CD4-positive, alpha-beta memory T cell (primary cell): ENCODE measurements at places on chromosomes 1 and 21.

- no peak overlapping the region for H3K4me3 ChIP-seq
- no peaks in the 10 kb centered on the region for H3K27me3 ChIP-seq
- H3K36me3 ChIP-seq = no peaks in the 10 kb centered on the region
- DNase-seq = no peak
- H3K27ac ChIP-seq = no peak overlapping the region
These were observed 143.2 kb downstream of the MIS18A start for GRCh38 chr21:32135401-32136363.

DNA sequence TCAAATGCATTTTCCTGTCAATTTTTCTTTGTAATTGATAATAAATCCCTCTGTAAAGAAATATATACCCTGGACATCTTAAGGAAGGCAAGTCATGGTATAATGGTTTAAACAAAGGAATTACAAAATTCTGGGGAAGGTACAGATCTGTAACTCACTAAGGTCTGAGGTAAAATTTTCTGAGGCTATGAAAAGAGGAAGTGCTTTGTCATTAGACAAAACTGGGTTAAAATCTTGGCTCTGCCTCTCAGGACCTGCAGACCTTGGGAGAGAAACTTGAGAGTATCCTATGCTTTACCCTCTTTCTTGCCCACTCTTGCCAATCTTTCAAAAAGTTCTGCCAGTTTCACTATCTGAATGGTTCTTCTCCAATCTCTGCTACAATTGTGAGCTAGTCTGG, 26.8 kb upstream of the BEND5 start:
- DNase-seq = no peak
- no peak overlapping the region for H3K4me3 ChIP-seq
- no peak overlapping the region for H3K27ac ChIP-seq
- no peaks in the 10 kb centered on the region for H3K27me3 ChIP-seq
- no peaks in the 10 kb centered on the region for H3K4me1 ChIP-seq

- no peaks in the 10 kb centered on the region for H3K27me3 ChIP-seq
- no peaks in the 10 kb centered on the region for H3K4me1 ChIP-seq
- H3K36me3 ChIP-seq = no peaks in the 10 kb centered on the region
- no peak overlapping the region for H3K4me3 ChIP-seq
These were observed 29.6 kb downstream of the CLIC6 start for GRCh38 chr21:34698270-34699015.

DNA sequence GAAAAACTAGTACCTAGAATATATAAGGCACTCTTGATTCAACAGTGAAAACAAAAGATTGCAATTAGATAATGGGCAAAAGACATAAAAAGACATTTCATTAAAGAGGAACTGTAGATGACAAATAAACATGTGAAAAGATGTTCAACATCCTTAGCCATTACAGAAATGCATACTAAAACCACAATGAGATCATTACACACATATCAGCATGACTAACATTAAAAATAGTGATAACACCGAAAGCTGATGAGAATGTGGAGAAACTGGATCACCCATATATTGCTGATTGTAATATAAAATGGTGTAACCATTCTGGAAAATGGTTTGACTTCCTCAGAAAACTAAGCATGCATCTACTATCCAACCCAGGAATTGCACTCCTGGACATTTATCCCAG, 340.3 kb downstream of the SEC16B start:
- no peaks in the 10 kb centered on the region for H3K36me3 ChIP-seq
- no peak overlapping the region for H3K27ac ChIP-seq
- no peaks in the 10 kb centered on the region for H3K27me3 ChIP-seq
- no peak for DNase-seq
- no peaks in the 10 kb centered on the region for H3K4me1 ChIP-seq
- no peak overlapping the region for H3K4me3 ChIP-seq
